ENCODE measurements at places on chromosomes 7 and 10.

DNA sequence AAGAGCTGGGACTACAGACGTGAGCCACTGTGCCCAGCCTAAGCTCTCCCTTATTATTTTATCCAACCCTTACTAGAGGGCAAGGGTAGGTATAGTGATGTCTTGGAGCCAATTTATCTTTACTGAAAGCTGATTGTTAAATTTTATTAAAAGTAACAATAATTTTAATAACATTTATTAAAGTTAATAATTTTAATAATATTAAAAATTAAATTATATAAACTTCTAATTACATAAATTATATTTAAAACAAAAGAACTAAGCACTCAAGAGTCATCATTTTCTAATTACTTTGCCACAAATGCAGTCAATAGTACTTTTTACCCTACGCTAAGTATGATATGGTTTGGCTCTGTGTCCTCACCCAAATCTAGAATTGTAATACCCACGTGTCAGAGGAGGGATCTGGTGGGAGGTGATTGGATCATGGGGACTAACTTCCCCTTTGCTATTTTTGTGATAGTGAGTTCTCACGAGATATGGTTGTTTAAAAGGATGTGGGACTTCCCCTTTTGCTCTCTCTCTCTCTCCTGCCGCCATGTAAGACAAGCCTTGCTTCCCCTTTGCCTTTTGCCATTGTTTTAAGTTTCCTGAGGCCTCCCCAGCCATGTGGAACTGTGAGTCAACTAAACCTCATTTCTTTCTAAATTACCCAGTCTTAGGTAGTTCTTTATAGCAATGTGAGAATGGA lies 58.4 kb upstream of the ETV1 start:
- no peak for DNase-seq

GRCh38 chr7:28409716-28410627 lies 2.3 kb upstream of the CREB5 start:
- DNase-seq, result peak; percentile 21

DNA sequence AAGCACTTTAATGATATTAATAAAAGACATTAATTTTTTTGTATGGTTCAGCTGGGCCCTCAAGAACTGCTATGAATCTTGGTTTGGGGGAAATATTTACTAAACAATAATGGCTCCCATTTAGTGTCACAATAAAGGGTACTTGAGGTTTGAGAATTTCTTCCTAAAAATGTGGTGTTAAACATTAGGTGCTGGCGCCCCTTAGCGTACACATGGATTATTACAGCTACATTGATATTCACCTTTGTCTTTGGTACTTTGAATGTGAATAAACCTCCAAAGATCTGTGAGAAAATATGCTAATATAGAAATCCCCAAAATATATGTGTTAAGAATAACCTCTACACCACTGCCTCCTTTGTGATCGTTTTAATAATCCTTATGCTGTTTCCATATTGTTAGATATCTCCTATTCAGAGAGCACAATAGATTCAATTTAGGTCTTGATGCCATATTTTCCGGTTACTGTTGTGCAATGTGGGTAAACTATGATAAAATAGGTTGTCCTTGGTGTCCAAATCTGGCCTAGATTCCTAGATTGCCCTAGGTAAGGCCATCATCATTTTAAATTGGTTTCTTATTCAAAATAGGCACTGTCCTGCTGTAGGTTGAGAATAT lies 161.8 kb upstream of the CACNA2D1 start:
- DNase-seq, result no peak

GRCh38 chr10:110352930-110353243 lies 48.2 kb upstream of the SMNDC1 start:
- DNase-seq, result no peak

DNA sequence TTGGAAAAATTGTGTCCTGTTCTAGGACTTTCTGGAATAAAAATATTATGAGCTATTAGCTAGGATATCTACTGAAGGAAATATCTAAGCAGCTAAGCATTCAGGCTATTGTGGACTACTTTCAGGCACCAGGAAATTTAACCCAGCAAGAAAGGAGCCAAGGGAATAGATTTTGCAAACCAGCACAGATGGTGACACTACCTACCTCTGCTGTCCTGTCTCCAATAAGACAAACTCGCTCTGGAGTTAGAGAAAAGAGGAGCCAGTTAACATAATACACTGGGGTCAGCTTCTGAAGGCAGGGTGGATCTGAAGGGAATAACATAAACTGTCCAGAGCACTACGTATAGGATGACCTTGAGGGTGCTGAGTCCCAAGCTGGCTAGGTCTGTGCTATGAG lies 223.7 kb upstream of the PRSS58 start:
- DNase-seq, result no peak

DNA sequence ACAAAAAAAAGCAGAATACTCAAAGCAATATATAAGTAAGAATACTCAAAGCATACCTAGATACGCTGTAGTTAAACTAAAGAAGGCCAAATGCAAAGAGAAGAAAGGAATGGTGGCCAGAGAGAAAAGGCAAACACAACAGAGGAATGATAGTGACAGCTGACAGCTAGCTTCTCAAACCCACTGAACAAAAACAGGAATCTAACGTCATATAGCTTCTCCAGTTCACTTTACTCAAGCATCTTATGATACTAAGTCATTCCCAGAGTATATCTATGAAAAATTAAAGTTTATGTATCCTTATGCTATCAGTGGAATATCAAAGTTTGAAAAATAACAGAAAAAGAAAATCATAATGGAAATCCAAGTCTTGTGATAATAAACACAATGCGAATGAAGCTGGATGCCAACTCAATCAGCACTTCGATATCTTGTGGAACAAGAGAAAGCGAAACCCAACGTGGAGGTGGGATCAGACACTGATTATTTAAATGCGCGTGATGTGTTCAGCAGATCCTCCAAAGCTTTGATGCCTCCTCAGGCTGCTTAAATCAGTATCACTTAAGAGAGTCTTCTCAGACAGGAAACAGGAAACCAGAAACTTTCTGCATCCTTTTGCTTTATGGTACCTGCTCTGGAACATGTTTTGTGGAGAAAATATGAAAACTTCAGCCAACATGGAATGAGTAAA lies 102.8 kb downstream of the PIP4K2A start:
- DNase-seq, result no peak

DNA sequence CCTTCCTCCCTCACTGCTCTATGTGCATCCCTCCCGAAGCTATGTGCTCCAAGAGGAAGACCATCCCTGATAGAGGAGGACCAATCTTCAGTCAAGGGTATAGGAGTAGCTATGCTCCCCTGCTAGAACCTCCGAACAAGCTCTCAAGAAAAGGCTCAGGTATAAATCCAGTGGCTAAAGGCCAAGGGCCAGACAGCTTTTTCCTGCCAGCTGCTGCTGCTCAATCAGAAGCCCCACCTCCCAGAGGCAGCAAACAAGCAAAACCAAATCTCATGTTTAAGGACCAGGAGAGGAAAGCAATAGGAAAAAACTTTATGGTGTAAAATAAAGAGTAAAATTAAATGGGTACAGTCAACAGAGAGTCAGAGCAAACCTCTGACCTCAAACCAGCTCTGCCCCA lies 187.2 kb downstream of the FGFR2 start:
- DNase-seq, result no peak

DNA sequence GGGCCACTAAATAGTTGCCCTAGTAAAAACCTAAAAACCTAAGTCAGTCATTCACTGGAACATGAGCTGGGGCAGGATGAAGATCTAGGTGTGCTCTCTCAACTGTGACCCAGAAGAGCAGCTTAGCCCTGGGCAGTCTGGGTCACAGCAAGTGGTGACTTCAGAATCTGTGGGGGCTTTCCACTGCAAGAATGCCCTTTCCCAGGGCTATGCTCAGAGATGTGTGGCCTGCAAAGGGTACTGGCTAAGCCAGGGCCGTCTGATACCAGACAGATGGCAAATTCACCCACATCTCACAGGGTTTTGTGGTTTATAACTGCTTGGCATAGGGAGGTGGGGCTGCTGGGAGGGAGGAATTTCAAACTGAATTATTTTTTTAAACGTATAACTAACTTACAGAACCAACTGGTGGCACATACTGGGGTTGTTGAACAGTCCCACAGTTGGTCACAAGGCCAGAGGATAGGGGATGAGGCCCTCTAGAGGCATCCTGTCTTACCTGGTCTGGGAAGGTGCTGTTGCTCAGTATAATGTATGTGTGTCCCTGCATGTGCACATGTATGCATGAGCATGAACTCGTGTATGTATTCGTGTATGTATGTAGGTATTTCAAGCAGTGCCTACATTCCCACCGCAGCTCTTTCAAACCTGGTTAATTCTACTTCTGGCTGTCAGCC lies 63.2 kb downstream of the PRPF18 start:
- DNase-seq, result no peak

DNA sequence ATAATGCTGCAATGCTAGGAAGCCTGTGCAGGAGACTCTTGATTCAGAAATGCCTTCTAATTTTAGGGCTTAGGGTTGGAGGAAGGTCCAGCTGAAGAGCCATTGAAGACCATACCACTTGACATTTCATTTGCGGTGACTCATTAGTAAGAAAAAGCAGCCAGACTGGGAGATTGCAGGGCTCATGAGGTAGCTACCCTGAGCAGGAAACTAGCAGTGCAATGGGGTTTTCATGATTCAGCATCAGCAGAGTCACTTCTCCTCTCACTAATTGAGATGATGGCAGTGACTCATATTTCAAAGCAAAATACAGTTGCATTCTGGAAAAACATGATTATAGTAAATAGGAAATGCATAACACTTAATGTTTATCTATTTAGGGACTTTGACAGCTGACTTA lies 434.1 kb downstream of the DNAJB9 start:
- no peak for DNase-seq

- no peak for DNase-seq
Observed at GRCh38 chr7:50303335-50304128, 984 bp upstream of the IKZF1 start.

- DNase-seq, result no peak
Observed at GRCh38 chr10:29828440-29828894, 193.7 kb upstream of the SVIL start.

- no peak for DNase-seq
Observed at GRCh38 chr7:44384586-44385433, 59.4 kb upstream of the CAMK2B start.

DNA sequence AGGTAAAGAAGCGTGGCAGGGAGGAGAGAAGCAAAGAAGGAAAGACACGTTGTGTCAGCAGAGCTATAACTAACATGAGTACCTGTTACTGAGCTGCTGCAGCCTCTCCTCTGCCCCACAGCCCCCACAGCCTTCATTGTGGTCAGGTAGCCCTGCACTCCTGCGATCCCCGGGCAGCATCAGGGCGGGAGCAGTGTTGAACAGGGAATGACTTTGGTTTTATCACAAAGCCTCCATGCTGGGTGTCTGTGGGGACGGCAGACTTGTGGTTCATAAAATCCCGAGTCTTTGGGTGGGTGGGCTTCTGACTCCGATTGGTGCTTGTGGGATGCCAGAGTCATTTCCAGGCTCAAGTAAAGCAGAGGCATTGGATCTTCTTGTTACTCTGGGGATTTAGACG lies 14.8 kb upstream of the PRKAG2 start:
- DNase-seq, result no peak

DNA sequence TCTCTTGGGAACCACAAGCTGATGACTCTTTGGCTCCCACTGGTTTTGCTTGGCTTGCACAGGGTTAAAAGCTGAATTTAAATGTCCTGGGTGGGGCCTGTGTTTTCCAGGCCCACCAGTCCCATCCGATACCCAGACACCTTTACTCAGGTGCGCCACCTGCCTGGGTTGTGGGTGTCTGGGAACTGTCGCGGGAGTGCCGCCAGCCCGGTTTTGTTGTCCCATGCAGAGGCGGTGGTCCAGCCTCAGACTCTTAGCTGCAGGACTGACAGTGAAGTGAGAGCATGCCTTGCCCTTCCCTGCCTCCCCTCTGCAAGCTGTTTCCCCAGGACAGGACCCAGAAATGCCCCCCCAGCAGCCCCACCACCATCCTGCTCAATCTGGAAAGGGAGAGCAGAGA lies 255.6 kb upstream of the ZNF32 start:
- no peak for DNase-seq

DNA sequence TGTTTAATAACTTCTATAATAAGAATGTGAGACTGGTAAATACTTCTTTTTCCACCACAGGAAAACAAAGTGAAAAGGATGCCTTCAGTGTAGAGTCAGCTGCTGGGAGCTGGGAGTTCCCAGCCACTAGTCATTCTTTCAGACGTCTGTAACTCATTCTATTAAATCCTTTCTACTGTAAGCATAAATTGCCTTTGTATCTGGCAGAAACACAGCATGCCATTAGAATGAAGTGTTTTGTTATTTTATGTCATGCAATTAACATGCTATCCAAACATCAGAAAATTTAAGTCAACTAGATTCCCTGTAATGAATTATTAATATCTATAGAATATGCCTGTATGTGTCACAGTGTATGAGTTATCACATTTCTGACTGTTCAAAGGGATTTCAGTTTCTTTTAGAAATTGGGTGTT lies 14.3 kb downstream of the BPGM start:
- no peak for DNase-seq

DNA sequence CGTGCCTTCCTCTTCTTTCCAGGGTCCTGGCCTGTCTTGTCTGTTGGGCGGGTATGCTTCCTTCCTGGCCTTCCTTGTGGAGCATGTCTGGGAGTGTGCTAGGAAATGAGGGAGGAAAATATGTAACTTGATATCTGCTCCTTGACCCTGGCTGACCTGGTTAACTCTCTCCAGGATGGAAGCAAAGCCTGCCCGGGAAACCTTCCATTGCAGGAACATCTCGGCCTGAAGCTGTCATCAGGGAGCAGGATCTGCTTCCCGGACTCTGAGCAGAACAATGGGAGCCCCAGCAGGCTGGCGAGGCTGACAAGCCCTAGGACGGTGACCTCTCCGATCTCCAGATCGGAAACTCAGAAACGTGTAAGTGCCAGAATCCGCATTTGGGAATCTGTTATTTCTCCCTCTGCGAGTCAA lies 340.3 kb downstream of the FRMD4A start:
- DNase-seq, result no peak

DNA sequence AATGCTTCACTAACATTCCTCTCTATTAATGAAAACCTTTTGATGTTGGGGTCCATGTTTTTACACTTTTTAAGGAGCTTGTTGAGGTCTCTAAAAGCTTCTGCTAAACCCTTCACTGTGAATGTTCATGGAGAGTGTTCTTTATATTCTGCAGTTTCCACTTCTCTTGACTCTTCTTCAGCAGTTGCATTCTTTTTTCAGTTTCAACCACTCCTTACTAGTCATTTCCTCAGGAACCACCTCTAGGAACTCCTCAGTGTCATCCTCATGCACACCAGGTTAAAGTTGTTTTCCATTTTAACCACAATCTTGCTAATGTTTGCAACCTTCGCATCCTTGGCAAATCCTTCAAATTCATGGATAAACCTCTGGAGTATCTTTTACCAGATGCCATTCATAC lies 821.6 kb downstream of the ANKRD7 start:
- no peak for DNase-seq

DNA sequence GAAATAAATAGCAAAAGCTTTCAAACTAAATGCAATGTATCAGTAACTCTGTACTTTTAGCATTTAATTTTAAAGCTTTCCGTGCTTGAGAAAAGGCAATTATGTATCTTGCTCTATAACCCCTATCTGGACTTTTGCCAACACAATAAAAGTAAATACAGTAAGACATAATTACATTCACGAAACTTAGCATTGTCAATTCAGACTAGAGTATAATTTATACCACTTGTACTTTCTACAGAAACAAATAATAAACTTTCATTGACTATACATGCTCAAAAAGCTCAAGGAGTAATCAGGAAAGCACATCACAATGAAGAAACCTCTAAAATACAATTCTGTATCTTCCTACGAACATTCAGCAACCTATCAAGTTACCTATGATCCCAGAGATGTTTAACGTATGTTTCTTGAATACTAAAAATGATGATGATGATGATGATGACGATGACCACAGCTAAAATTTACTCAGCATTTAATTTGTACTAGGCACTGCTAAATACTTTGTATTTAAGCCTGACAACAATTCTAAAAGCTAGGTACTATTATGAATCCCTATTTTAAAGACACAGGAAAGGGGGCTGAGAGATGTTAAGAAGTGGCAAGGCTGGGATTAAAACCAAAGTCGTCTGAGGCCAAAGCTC lies 44.9 kb downstream of the MINDY3 start:
- DNase-seq, result no peak
